ENCODE measurements at places on chromosomes 2 and 18. TPM values are rescaled to one million over a fixed set of nuclear protein-coding genes. Genes with fewer than 3 reads are reported as not detected.

DNA sequence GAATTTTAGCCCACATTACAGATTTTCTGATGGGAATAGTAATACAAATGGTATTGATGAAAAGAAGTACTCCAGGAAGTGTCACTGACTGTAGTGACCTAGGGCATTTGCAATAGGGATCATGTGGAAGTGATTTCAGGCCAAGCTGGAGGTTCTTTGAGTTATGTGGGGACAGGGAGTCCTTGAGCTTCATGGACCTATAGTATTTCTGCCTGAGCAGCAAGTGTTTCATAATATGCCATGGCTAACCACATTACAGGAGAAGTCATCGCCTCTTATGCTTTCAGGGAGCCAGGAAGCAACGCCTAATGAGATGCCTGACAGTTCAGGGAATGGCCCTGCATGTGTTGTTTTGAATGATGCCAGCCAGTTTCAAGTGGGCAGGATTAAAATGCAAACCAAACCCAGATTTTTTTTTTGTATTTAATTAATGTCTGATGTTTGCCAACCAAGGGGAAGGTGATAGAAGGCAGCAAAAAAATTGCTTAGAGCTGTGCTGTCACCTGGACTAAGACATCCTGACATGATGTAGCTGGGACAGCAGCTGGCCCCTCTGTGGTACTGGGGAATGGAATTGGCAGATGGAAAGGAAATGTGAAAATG, 109.5 kb downstream of the RAPGEF4 start:
- no peak for DNase-seq

DNA sequence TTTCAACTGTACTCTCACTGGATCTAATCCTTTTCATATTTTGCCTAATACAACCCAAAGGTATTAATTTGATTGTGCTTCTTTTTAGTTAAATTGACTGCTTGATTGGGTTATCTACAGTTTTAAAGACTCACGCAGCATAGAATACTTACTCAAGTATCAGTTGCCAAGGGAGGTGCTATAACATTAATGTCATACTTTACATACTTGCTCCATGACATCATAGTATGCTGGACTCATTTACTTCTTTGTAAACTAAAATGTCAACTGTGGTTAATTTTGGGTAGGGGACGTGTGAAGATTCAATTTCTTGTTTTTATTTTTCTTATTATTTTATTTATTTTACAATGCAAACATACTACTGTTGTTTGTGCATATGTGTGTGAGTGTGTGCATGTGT, 716.2 kb upstream of the VRK2 start:
- DNase-seq: no peak

The ONECUT2 gene
- 0.04 TPM for polyA plus RNA-seq

DNA sequence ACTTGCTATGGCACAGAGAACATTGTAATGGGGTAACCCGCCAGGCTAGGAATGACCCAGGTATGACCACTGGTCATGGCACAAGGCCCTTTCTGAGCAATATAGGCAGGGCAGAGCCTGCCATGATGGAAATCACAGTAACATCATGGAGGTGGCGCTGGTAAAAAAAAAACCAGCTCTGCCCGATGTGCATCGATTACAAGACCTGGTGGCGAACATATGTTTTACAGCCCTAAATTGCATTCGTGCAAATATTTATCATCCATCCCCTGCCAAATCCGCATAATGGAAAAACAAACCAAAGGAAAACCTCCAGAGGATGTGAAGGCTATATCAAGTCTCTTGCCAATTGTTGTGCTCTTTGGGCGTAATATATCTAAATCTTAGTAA, 60.6 kb downstream of the SEMA4F start:
- no peak for DNase-seq

The PFN4 gene
- polyA plus RNA-seq: 2.3 TPM

The CLEC4F gene
- 0.07 TPM for polyA plus RNA-seq

DNA sequence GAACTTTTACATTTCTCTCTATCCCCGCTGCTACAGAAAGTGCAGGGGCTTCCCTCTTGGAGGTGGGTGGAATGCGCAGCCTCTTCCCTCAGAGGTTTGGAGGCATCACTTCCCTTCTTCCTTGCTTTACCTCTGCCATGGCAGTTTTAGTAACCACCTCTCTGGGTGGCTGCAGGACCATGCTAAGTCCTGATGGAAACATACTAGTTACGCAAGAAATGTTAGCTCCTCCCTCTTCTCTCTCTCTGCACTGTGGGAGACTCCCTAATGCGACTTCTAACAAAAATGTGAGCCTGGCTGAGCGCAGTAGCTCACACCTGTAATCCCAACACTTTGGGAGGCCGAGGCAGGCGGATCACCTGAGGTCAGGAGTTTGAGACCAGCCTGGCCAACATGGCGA, 116.8 kb upstream of the RAB6C start:
- DNase-seq: no peak

The ERMN gene
- polyA plus RNA-seq: 0.23 TPM

The CD302 gene
- polyA plus RNA-seq: 51.8 TPM

The IL1R2 gene
- polyA plus RNA-seq: 0.52 TPM

DNA sequence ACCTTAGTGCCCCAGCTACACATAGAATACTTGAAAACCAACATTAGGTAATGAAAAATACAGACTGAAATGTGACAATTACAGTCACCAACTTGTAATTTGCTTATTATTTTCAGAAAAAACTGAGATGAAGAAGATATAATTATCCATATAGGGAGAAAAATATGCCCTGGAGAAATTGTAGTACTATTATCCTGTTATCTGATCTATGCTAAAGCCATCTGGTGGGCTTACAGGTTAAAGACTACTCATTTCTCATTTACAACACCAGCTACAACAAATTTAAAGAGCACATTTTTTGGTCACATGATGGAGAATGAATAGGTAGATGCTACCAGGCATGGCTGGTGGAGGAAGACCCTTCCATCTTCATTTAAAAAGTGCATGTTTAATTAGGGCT, 79.6 kb upstream of the NYAP2 start:
- no peak for DNase-seq

The ABCG8 gene
- 0.63 TPM for polyA plus RNA-seq

GRCh38 chr2:121699421-121700333, 37.0 kb downstream of the NIFK start:
- DNase-seq: no peak

DNA sequence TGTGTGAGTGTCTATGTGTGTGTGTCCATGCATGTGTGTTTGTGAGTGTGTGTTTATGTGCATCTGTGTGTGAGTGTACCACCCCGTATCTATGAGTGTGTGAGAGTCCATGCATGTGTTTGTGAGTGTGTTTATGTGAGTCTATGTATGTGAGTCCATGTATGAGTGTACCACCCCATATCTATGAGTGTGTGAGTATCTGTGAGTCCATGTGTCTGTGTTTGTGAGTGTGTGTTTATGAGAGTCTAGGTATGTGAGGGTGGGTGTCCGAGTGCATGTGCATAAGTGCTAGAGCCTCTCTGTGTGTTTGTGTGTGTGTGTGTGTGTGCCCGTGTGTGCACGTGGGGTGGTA, 86.0 kb upstream of the ATG16L1 start:
- DNase-seq: no peak

- no peak for DNase-seq
Measured at GRCh38 chr2:1931003-1931914, 186.9 kb upstream of the PXDN start.

The APOB gene
- polyA plus RNA-seq: 0.06 TPM

GRCh38 chr18:67672716-67673115, 156.2 kb upstream of the DSEL start:
- no peak for DNase-seq

- no peak for DNase-seq
Measured at GRCh38 chr2:20549691-20550348, 101.1 kb downstream of the HS1BP3 start.

- DNase-seq: no peak
Measured at GRCh38 chr2:24285484-24286152, 74.7 kb downstream of the ITSN2 start.

Measured in left lung (tissue), 14 donors.